ENCODE measurements at places on chromosomes 5 and 9.
A peak's percentile ranks its signal among the peaks of the same experiment; 100 is the strongest.

- no peak for DNase-seq
These were observed 78.8 kb downstream of the GIN1 start for GRCh38 chr5:103041071-103041676.

- DNase-seq, result no peak
These were observed 263.1 kb downstream of the ASTN2 start for GRCh38 chr9:117151716-117152115.

GRCh38 chr5:92527311-92528078 is 1053.5 kb downstream of the NR2F1-AS1 start:
- DNase-seq, result no peak

GRCh38 chr9:69085569-69086283 is 50.2 kb downstream of the FXN start:
- DNase-seq, result no peak

DNA sequence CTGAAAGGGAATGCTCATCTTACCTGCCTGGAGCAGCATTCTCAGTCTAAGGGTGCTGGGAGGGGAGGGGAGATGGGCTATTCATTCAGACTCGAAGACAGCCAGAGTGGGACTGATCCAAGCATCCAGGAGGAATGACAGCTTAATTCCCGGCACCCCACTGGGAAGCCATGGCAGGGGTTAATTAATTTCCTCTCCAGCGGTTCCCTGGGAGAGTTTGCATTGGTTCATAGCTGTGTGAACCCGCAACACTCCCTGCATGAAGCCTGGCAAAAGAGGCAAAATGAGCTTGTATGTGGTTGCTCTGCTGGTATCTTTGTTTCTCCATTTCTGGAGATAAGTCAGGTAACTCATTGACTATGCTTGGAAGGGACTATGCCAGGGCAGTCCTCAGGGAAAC is 401.0 kb upstream of the SLC24A2 start:
- no peak for DNase-seq

DNA sequence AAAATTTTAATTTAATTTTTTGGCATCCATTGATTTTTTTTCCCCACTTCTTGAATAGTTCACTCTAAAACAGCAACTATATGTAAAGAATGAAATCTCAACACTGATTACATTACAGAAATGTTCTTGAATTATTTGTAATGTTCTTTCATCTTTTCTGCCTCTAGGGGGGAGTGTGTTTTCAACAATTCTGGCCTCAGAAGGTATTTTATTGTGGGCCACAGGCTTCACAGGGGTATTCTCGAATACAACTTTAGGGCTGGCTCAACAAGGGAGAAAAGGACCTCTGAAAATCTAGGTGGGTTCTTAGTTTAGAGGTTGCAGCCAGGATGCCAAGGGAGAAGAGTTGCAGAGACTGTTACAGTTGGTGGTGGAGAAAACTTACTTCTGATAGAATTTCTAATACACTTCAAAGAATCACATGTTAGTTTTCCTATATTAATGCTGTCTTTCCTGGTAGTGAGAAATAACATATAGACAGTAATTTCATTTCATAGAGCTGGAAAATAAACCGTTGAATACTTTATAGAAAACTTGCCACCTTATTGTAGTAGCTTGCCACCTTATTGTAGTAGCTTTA is 3.6 kb upstream of the NPR3 start:
- no peak for DNase-seq

DNA sequence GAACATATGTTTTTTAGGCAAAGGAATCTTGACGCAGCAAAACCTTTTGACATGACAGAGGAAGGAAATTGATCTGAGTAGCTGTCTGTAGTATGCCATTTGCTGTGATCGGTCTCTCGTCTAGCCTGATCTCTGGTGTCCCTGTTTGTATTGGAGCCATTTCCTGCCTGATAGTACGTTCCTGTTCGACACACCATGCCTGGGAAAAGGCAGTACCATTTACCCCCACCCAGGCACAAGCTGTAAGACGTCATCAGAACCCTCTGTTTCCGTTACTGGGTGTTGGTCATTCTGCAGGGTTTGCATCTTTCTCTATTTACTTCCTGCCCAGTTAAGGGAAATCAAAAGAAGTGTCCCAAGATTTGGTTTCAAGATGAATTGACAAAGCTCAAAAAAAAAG is 129.7 kb downstream of the CEMIP2 start:
- DNase-seq, result peak; percentile 6

DNA sequence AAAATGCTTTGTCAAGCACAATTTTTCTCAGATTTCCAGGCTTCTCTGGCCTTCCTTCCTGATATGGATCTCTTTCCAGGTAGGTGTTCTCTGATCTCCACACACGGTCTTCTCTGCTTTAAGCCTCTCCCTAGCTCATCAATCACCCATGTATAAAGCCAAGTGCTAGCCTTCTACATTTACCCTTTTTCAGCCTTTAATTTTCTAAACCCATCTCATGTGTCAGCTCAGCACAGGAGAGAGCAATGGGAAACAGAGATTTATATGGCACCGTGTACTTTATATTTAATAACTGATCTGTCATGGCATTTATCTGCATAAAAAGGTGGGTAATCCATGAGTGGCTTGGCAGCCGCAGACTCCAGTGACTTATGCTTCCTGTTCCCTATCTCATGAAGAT is 495.0 kb downstream of the RASEF start:
- no peak for DNase-seq

GRCh38 chr5:96716716-96717115 is 54.5 kb downstream of the CAST start:
- DNase-seq, result no peak

- no peak for DNase-seq
These were observed 106.2 kb downstream of the SEMA5A start for GRCh38 chr5:9439531-9440292.

Measured in activated naive CD4-positive, alpha-beta T cell treated with anti-CD3 and anti-CD28 coated beads for 36 hours (primary cell).